ENCODE measurements at places on chromosomes 12 and 14. TPM values are rescaled to one million over a fixed set of nuclear protein-coding genes. Genes with fewer than 3 reads are reported as not detected.

- peak; percentile 61 for DNase-seq
Measured at GRCh38 chr14:105074601-105075053, 9.4 kb upstream of the GPR132 start.

GRCh38 chr12:117441751-117442150 is 80.3 kb upstream of the NOS1 start:
- DNase-seq, result no peak

- DNase-seq, result no peak
Measured at GRCh38 chr12:86264451-86265328, 8.5 kb upstream of the MGAT4C start.

DNA sequence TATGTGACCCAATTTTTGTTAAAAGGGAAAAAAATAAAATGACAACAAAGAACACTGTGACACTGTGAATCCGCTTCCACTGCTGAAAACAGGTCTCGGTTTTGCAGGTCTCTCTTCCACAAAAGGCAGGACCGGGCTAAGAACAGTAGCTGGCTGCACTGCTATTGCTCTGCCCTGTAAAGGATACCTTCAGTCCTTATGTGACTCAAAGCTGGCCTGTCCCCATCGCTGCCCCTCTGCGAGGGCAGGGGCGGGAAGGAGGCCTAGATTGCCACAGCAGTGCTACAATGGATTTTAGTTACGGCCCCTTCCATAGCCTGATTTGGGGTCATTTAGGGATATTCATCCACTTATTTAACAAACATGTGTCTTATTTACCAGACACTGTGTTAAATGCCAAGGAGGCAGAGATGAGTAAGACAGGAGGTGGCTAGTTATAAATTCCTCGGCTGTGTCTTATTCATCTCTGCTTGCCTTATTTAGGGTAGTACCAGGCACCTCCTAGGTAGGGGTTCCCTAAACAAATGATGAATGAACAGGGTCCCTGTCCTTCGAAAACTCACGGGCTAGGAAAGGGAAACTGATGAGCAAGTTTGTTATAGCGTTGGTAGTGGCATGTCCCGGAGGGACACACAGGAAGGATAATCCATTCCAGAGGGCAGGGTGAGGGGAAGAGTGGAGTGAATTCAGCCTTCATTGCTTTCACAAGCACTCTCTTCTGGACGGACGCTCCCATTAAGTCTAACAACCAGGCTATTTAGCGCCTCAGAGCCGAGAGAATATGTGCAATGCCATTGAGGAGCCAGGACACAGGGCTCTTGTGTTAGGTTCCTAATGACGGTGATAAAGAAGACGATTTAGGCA is 73.3 kb downstream of the EID3 start:
- no peak for DNase-seq

- DNase-seq, result no peak
Measured at GRCh38 chr12:50224026-50224692, 57.0 kb upstream of the CERS5 start.

- no peak for DNase-seq
Measured at GRCh38 chr12:84644908-84645307, 267.7 kb downstream of the SLC6A15 start.

GRCh38 chr12:57342207-57342691 is 88.6 kb downstream of the R3HDM2 start:
- DNase-seq, result no peak

GRCh38 chr12:132142679-132143335 is 1.3 kb downstream of the DDX51 start:
- DNase-seq, result no peak

GRCh38 chr14:36657399-36658122 is 4.1 kb upstream of the PAX9 start:
- DNase-seq, result no peak

Gene RASSF3
- total RNA-seq, result 172 TPM

GRCh38 chr14:90293766-90294730 is 37.7 kb downstream of the NRDE2 start:
- DNase-seq, result no peak

DNA sequence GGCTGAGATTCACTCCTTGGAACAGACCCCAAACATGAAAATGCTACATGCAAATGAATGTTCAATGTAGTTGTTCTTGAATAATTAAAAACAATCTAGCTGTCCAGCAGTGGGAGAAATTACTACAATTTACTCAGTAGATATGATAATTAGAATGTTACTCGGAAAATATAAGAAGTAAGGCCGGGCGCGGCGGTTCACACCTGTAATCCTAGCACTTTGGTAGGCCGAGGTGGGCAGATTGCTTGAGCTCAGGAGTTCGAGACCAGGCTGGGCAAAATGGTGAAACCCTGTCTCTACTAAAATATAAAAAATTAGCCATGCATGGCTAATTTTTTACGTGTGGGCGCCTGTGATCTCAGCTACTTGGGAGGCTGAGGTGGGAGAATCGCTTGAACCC is 15.3 kb upstream of the PTGER2 start:
- no peak for DNase-seq

- no peak for DNase-seq
Measured at GRCh38 chr14:22088614-22089342, 415.2 kb upstream of the OR4E1 start.

- DNase-seq, result no peak
Measured at GRCh38 chr12:78636231-78636855, 228.2 kb upstream of the SYT1 start.

- DNase-seq, result no peak
Measured at GRCh38 chr14:92417759-92418158, 94.8 kb downstream of the SLC24A4 start.

GRCh38 chr12:116484807-116485206 is 74.4 kb upstream of the MAP1LC3B2 start:
- DNase-seq, result no peak

GRCh38 chr12:131537267-131537958 is 173.5 kb upstream of the SFSWAP start:
- DNase-seq, result no peak
